ENCODE measurements at places on chromosomes 4 and X.

DNA sequence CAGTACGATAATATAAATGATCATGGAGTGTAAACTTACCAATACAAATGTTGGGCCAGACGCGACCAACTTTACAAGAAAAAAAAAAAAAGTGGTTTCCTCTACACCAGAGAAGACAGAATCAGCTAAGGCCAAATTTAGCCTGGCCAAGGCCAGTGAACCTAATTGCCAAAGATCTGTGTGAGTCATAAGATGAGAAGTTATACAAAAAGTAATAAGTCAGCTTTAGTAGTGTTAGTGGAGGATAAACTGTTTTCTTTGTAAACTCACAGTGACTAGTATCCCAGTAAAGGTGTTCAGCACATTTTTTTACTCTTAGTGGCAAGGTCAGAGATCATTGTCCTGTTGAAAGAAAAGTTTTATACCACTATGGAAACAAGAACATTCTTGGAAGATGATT is 531.4 kb upstream of the TECRL start:
- no peak for DNase-seq

- DNase-seq = no peak
Measured at GRCh38 chrX:105483011-105483410, 262.5 kb upstream of the TEX13A start.

DNA sequence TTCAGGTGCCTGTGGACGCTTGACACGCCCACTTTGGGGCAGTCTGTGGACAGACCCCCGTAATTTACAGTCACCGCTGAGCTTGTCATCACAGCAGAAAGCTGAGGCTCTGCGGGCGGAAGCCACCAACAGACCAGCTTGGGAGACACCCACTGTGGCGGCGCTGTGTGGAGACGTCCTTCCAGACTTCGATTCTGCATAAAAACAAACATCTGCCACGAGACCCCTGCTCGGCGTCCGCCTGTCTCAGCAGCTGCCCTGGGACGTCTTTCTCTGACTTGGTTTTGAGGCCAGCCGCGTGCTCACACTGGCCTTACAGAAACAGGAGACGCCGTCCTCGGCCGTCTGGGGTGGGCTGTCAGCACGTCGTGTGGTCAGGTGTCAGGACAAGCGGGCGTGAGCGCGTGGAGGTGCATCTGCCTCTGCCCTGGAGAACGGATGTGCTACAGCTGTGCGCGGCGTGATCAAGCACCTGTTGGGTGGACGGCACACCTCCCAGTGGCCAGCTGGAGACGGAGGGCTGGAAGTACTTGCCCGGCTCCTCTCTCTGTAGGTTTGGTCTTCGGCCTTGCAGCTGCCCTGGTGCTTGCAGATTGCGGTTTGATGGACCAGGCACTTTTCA is 37.5 kb downstream of the PIGG start:
- no peak for DNase-seq

DNA sequence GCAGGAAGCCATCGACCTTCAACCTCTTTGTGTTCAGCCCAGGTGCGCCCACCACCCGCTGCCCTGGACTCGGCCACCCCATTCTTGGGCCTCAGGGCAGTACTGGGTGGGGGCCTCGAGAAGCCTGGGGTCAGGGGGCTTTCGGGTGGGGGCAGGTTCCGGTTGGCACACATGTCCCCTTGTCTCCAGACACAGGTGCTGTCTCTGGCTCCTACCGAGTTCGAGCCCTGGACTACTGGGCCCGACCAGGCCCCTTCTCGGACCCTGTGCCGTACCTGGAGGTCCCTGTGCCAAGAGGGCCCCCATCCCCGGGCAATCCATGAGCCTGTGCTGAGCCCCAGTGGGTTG is 7.4 kb upstream of the FGFRL1 start:
- DNase-seq = no peak

Measured in SW480 (cell line).